Cardiac muscle cell (in vitro differentiated cells and primary cell): ENCODE measurements at places on chromosomes 7 and 10. TPM values are rescaled to one million over a fixed set of nuclear protein-coding genes. Genes with fewer than 3 reads are reported as not detected.

The GIMAP1 gene
- 0.06 TPM in 1 of 2 replicates, not detected in the other for total RNA-seq

The SFTPA1 gene
- not detected in 2 replicates for total RNA-seq

The MET gene
- total RNA-seq: 0.88 and 1.8 TPM in 2 replicates

The MALRD1 gene
- 0.14 and 0.57 TPM in 2 replicates for total RNA-seq

The CACNA2D1 gene
- 11.8 and 20.3 TPM in 2 replicates for total RNA-seq

The IRF5 gene
- total RNA-seq: not detected in 2 replicates

The LMTK2 gene
- total RNA-seq: 19.2 and 23.8 TPM in 2 replicates

DNA sequence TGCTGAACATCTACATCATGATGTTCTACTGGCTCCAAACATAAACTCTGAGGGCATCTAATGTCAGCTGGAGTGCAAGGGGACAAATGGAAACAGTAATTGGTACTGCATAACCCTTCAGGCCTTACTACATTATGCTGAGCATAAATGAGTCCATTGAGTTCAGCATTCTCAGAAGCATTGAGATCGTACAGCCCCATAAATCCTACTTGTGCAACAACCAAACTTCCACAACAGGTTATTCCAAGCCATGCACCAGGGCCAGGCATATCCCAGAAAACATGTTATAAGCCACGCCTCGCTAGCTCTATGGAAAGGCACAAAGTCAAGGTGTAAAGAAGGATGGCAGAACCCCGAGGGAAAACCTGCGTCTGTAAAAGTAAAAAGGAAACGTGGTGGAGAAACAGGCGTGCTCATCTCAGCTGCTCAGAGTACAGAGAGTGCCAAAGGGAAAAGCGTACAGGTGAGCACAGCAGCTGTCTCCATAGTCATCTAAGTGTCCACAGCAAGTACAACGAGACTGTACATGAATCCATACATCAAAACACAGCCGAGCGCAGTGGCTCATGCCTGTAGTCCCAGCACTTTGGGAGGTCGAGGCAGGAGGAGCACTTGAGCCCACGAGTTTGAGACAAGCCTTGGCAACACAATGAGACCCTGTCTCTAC, 124.6 kb downstream of the PARD3 start:
- no peak for DNase-seq

- DNase-seq: no peak
Measured at GRCh38 chr7:137954614-137955013, 47.3 kb downstream of the CREB3L2 start.

- DNase-seq: no peak
Measured at GRCh38 chr10:17109475-17110207, 20.0 kb downstream of the CUBN start.

DNA sequence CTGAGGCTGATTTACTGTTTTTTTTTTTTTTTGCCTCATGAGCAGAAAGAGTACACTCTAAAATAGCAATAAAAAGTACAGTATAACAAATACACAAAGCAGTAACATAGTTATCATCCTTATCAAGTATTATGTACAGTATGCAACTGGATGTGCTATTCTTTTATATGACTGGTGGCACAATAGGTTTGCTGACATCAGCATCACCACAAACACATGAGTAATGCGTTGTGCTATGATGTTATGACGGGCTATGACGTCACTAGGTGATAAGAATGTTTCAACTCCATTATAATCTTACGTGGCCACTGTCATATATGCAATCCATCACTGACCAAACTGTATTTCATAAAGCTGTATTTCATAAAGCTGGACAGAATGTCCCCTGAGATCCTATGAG, 189.2 kb upstream of the GLI3 start:
- no peak for DNase-seq

DNA sequence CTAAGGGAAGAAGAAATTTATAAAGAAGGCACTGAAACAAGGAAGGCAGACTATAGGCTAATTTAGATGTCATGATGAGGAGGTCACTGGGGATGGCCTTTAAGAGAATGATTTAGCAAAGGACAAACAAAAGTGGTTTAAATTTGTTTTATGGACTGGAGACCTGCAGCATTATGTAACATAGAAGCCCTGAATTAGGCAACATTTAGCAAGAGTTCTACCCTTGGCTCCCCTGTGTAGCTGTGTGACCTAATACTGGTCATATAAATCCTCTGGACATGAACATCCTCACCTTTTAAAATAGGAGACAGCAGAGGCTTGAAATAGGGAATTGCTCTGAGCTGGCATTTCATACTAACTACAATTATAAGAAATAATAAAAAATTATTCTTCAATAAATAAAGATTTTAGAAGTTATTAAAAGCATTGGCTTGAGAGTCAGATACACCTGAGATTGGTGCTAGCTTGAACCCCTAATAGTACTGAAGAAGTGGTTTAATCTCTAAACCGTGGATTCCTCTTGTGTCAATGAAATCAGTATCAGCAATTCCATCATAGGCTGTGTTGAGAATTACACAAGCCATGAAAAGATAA, 48.9 kb downstream of the RNLS start:
- no peak for DNase-seq

- no peak for DNase-seq
Measured at GRCh38 chr7:155316427-155317113, 18.9 kb downstream of the INSIG1 start.

- peak; percentile 52 for DNase-seq
Measured at GRCh38 chr7:64630496-64630895, 35.4 kb upstream of the ZNF107 start.

- no peak for DNase-seq
Measured at GRCh38 chr10:44427479-44427878, 42.6 kb upstream of the CXCL12 start.

DNA sequence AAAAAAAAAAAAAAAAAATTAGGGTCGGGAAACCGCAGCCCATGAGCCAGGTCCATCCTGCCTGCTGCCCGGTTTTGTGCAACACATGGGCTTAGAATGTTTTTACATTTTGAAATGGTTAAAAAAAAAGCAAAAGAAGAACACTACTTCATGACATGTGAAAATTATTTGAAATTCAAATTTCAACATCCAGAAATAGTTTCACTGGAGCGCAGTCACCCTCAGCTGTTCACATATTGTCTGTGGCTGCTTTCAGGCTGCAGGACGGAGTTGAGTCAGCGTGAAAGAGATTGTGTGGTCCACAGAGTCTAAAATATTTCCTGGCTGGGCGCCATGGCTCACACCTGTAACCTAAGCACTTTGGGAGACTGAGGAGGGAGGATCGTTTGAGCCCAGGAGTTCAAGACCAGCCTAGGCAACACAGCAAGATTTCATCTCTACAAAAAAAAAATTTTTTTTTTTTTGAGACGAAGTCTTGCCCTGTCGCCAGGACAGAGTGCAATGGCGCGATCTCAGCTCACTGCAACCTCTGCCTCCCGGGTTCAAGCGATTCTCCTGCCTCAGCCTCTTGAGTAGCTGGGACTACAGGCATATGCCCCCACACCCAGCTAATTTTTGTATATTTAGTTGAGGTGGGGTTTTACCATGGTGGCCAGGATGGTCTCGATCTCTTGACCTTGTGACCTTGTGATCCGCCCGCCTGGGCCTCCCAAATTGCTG, 63.9 kb upstream of the ECHDC3 start:
- DNase-seq: no peak

DNA sequence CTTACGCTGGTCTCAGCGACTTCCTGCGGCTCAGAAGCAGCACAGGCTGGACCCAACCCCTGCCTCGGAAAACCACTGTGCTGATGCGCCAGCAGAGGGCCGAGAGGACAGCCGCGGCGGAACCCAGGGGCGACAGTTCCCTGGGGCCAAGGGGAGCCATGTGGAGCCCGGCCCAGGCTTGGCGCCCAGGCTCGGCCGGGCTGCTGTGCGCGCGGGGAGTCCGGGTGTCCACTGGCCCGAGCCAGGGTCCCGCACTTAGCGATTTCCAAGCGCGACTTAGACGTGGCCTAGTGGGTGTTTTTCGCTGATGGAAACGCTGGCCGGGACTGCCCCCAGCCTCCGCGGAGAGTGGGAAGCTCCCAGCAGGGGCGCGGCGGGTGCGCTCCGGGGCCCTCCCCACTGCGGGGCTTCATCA, 18.6 kb upstream of the ZNF32 start:
- no peak for DNase-seq

DNA sequence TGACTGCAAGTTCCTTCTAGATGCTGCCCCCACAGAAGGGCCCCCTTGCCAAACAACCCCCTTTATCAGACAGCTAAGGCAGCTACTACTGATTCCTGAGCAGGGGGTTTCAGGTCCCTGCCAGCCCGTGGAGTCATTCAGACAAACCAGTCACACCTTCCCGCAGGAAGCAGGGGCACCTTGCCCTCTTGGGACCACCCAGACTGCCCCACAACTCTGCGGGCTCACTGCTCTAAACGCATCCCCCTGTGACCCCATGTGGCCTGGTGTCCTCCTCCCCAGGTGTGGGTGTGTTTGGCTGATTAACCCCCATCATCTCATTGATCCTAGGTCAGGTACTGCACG, 298.9 kb downstream of the TCERG1L start:
- DNase-seq: no peak

GRCh38 chr7:94941844-94942632, 34.6 kb downstream of the PPP1R9A start:
- no peak for DNase-seq

DNA sequence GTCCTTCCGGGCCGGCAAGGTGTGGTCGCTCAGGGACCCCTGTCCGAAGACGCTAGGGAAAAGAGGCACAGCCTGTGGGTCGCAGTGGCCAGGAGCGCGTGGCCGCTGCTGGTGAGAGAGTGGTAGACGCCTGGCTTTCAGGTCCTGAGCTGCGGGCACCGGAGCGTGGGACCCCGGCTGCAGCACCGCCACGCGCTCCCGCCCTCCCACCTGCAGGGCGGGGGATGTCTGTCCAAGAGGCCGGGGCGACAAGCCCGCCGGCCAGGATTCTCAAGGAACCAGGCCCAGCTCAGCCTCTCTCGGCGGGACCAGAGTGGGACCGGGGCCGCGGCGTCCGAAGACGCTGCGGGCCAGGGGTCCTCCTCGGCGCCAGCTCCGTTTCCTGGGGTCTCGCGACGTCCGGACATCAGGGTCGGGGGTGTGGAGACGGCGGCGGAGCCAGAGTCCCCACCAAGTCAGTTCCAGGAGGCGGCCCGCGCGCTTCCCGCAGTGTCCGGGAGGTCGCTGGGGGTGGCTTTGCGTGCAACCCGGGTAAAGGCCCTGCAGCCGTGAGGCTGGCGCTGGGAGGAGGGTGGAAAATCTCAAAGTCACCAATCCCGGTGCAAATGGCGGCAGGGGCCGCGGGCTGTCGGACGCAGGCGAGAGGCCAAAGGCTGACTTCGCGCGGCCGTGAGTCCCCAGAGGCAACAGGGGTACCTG, 5.5 kb downstream of the ZNF503 start:
- peak; percentile 55 for DNase-seq

- no peak for DNase-seq
Measured at GRCh38 chr7:41627645-41628298, 75.1 kb downstream of the INHBA start.

GRCh38 chr10:35379226-35380137, 43.2 kb downstream of the CCNY start:
- DNase-seq: peak; percentile 89

- no peak for DNase-seq
Measured at GRCh38 chr7:121913947-121914675, 41.1 kb downstream of the PTPRZ1 start.

DNA sequence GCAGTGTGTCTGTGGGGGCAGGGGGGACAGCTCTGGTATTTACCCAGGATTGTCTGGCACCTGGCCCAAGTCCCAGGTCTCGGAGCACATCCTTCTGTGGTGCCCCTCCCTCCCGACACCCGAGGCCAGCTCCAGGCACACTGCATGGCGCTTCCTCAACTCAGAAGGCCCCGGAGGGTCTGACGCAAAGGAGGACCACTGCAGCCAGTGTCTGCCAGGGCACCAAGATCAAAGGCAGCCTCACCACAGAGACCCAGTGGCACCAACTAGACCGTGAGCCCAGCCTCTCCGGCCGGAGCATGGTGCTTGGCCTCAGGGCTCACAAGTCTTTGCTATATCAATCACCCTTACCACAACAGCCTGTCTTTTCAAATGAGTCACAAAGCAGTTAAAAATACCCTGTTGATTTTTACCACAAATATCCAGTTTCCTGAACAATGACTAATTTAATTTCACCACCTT, 99.3 kb upstream of the DDC start:
- peak; percentile 64 for DNase-seq

- peak; percentile 98 for DNase-seq
Measured at GRCh38 chr10:110918269-110918642, 724 bp downstream of the BBIP1 start.

GRCh38 chr10:110336111-110336721, 31.5 kb upstream of the SMNDC1 start:
- peak; percentile 49 for DNase-seq
